ENCODE measurements at places on chromosomes 12 and 14. TPM values are rescaled to one million over a fixed set of nuclear protein-coding genes. Genes with fewer than 3 reads are reported as not detected.

DNA sequence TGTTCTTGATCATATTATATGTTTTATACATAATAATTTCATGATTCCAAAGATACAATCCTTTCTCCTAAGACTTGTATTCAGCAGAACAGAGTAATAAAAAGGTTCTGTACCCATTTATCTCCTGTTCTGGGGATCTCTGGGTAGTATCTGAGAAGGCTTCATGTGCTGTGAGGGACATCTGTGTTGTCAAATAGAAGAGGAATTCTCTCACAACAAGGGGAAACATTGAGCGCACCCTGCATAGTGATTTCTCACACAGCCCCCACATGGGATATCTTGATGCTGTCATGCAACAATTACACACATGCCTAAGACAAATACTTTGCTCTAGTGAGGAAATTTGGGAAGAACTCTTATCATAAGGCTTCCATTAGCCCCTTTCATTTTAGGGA is 101.8 kb upstream of the ATF1 start:
- DNase-seq: no peak

DNA sequence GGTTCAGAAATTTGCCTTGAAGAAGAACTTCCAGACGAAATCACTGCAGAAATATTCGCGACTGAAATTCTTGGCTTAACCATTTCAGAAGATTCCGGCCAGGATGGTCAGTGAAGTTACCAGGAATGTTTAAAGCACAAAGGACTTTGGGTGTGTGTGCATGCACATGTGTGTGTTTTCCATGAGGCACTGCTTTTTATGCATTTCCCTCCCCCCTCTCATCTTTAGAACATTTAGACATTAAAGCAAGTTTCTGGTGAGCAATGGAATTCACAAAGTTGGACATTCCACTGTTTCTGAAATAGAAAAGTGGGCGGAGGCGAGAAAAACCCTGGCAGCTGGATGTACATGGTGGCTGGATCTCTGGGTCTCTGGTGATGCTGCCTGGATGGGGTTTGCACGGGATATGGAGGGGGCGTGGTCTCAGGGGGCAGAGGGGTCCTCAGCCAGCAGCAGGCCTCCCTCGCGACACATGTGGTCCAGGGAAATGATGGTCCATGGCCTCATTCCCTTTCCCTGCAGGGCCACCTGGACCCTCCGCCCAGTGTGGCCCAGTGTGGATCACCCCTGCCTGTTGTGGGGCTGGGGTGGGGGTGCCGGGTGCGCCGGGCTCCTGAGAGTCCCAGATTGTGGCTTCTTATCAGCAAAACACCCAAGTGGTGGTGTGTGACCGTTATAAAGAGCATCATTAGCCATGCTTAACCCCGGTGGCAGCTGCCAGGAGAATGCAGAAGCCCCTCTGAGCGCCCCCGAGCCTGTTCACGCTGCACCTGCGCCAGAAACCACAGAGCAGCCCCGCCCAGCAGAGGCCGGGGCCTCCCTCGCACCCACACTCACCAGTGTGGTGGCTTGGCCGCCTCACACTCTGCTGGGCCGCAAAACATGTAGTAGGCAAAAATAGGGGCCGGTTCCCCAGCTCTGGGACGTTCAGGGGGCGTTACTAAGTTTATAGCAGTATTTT is 17.8 kb upstream of the BCL7A start:
- no peak for DNase-seq

NCAPD2 gene
- 37.3 TPM for total RNA-seq

KRT3 gene
- not detected for total RNA-seq

- DNase-seq: no peak
Measured at GRCh38 chr12:62459976-62460375, 6.7 kb upstream of the MON2 start.

GRCh38 chr14:101992708-101993107 is 28.3 kb downstream of the DYNC1H1 start:
- DNase-seq: no peak

DNA sequence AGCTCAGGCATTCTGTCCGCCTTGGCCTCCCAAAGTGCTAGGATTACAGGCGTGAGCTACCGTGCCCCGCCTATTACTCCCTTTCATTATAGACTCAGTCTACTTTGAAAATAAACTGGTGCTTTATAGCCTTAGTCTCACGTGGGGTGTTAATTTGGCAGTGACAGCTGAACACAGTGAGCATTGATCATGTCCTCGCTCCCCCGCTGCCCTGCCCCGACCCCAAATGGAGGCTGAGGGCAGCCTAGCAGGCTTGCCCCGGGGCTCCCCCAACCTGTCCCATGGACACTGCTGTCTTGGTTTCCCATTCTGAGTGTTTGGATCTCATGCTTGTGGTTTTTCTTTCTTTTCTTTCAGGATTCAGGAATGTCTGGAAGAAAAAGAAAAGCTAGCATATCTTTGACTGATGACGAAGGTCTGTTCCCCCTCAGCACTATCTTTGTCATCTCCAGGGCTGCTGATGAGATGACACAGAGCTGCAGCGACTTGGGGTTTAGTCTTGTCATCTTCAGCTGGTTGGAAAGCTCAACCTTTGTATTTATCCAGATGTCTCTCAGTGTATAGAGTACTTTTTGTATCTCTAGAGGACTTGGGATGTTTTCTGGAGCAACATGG is 42.2 kb downstream of the EP400 start:
- no peak for DNase-seq

DNA sequence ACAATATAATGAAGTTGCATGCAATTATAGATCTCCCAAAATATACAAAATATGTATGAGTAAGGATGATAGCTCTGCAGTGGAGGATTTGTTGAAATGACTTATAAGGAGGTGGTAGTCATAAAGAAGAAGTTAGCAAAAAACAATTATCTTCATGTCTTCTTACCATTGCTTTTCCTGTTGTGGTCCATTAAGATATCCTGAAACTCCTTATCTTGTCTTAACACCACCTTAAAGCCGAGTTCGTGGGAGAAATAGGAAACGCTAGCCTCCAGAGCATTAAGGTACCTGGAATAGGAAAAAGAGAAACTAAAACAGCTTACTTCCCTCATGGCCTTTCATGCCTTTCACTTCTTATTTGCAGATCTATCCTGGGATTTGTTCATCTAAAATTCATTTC is 15.2 kb downstream of the GUCY2C start:
- no peak for DNase-seq

GRCh38 chr12:91974541-91975085 is 171.0 kb downstream of the BTG1 start:
- DNase-seq: no peak

DNA sequence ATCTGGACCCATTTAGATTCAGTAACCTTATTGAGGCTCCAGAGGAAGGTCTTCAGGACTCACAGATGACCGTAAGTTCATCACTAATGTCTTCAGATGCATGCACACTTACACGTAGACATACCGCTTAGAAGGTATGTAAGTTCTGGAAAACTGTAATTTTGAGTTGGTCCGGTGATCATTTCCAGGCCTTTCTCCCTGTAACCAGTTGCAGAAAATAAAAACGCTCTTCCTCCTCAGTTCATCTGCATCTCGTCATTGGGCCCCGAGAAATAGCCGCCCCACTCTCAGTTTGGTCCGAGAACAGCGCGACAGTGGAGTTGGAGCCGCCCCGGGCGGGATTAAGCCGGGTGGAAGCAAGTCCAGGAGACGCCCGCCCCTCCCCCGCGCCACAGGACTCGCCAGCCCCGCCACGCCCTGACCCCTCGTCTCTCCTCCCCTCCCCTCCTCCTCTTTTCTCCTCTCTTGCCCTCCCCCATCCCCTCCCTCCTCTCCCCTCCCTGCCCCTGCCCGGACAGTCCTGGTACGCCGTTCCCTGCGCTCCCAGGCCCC is 83.7 kb downstream of the TNFAIP2 start:
- DNase-seq: no peak

SLC39A9 gene
- 57.2 TPM for total RNA-seq

GRCh38 chr14:82855912-82856391 is 1322.3 kb upstream of the SEL1L start:
- no peak for DNase-seq

SEC23A gene
- 154 TPM for total RNA-seq

GRCh38 chr12:119153477-119154434 is 25.0 kb upstream of the HSPB8 start:
- no peak for DNase-seq

GRCh38 chr14:70972107-70972976 is 65.1 kb downstream of the PCNX1 start:
- DNase-seq: peak; percentile 77

DNA sequence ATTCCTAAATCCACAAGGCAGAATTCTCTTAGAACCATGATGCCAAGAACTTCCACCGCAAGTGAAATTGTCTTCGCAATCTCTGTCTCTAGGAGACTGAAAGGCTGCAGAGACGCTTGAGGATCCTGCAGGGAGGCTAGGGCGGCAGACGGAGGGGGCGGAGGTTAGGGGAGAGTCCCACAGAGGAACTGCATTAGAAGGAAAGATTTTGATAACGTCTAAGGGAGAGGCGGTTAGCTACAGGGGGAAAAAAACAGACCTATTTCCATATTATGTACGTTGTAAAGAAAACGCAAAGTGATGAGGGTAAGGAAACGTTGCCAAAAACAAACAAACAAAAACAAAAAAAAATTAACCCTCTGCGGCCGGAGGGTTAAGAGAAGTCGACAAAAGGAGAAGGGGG is 595 bp downstream of the KLHL28 start:
- DNase-seq: no peak

GRCh38 chr12:47986832-47987231 is 17.4 kb downstream of the COL2A1 start:
- no peak for DNase-seq

DNA sequence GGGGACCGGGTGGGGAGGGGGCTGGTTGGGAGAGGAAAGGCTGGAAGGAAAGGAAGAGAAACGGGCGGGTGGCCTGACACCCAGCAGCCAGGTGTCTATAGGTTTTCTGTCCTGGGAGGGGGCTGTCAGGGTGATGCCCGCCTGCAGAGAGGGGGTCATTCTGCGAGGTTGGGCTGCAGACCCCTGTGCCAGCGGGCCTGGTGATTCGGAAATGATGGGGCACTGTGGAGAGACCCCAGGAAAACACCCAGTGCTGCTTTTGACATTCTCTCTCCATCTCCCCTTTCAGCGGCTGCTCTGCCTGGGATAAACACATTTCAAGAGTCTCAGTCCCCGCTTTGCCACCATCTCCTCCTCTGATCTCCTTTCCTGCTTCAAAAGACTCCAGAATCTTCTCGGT is 168.5 kb upstream of the RTL1 start:
- DNase-seq: no peak

All from glomerular endothelial cell (primary cell).